Right ventricle myocardium superior (tissue), 1 donor: ENCODE measurements at places on chromosomes 12 and 14.

DNA sequence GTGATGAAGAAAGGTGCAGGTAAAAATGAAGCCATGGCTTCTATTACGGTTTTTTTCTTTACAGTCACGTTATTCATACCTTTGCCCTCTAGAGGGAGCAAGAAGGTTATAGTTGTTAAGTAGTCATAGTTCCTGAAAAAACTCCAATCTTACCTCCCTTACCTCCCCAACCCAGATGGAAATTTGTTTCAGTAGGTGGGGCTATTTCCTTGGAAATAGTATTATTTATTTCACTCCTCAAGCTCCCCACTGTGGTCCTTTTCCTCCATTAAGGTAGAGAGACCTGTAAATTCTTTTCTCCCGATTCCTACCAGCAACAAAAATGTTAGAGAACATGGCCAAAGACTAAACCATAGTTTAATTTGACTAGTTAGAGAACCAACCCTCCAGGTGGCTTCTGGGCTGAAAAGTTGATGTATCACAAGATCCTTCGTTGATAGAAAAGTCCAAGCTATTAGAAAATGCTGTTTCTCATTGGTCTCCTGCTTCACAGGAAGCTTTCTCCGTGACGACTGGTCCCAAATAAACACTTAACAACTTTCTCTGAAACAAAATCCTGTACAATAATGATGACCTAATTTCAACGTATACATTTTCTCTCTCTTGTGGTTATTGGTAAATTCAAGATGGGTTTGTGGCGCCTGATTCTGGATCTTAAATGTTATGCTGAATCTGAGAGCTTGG is 43.5 kb downstream of the TMX1 start:
- DNase-seq = no peak

- no peak for DNase-seq
These were observed 15.1 kb downstream of the ABHD4 start for GRCh38 chr14:22613106-22613695.

DNA sequence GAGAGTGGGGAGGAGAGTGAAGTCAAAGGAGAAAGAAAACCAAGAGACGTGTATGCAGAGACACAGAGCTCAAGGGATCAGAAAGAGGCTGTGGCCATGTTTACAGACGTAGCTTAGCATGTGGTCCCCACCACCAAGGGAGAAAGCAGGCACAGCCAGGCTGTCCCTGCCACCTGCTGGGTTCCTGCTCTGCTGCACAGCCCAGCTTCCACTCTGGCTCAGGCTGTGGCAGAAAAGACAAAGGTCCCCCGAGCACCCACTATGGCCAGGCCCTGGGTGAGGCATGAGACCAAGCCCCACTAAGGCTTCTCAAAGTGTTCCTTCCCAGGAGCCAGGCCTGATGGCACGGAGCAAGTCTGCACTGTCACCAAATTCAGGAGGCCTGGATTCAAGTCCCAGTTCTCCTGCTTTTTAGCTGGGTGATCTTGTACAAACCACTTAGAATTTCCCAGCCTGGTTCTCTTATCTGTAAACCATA is 25.9 kb upstream of the COL2A1 start:
- no peak for DNase-seq

- DNase-seq = no peak
These were observed 131.7 kb upstream of the CPNE8 start for GRCh38 chr12:39037115-39037514.

- no peak for DNase-seq
These were observed 111.2 kb downstream of the CAPZA3 start for GRCh38 chr12:18849080-18849479.

- no peak for DNase-seq
These were observed 190.0 kb downstream of the EMP1 start for GRCh38 chr12:13386323-13387039.

DNA sequence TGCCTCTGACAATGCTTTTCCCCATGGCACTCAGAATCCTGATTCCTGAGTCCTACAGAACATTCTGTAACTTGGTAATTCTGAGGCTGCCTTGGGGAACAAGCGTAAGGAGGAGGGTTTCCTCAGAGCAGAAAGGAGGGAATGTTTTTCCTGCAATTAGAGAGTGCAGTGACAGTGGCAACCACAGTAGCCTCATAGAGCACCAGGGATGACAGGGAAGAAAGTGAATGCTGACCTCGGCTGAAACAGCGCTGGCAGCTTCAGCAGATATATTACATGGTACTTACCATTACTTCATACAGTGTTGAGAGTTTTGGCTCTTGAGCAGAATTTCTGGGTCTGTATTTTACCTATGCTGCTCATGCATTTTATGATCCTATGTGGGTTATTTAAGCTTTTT is 757.1 kb downstream of the NRXN3 start:
- DNase-seq = no peak

- DNase-seq = no peak
These were observed 6.6 kb upstream of the HOXC9 start for GRCh38 chr12:53993162-53994008.
